ENCODE measurements at places on chromosomes 4 and X.

- no peak for DNase-seq
Measured at GRCh38 chr4:126583509-126583908, 1049.2 kb upstream of the INTU start.

DNA sequence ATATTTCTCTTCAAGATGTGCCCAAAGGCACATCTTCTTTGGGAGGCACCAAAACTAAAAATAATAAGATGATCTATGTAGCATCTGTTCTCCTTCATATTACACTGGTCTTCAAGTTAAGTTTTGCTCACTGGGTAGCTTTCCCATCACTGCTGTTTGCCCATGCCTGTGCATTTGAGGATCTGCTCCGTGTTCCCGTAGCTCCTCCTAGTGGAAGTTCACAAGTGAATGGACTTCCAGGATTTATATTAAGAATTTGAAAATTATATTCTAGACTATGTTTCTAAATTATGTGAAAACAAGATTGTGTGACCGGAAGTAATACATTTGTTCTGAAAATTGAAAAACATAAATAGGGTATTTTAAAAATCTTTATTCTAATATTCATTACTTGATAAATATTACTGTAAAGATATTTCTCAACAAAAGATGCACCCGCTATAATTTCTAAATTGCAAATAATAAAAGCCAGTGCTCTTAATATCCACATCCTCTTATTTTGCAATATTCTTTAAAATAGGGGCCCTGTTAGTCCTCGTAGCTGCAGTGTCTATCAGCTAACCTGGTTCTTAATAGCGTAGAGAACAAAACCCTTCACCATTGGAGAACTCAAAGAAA is 147.7 kb downstream of the RBM46 start:
- no peak for DNase-seq

DNA sequence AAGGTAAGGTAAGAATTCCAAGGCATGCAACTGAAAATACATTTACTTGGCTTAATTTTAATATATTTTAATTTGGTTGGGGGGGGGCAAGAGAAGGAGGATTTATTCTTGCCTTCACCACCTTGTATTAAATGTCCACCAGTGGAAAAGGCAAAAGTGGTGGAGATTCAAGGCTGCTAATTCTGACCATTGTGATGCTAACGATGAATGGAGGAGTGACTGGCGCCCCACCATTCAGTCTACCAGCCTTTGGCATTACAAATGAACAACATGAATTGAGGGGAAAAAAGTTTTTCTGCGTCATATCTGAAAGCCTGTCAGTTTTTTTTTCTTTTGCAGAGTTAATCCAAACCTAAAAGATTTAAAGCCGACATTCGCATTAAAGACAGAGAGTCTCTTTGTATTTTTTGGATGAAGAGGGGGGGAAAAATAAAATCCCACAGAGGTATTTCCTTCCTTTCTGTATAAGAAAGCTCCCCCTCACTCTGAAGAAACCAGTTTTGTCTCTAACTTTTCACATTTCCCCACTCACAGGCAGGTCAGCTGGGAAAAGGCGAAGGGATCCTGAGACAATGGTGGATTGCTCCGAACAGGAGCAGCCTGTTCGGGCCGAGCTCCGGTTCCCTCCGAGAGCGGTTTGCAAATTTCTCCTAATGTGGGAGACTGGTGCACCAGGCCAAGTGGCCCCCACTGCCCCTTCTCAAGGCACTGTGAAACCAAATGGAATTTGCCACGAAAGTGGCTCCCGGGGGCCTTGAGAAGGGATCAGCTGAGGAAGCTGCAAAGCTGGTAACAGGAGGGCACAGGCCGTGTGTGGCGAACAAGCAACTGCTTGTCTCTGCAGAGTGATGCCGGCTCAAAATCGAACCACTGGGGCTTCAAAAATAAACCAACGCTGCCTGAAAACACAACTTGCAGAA is 28.1 kb downstream of the SHISA3 start:
- no peak for DNase-seq

DNA sequence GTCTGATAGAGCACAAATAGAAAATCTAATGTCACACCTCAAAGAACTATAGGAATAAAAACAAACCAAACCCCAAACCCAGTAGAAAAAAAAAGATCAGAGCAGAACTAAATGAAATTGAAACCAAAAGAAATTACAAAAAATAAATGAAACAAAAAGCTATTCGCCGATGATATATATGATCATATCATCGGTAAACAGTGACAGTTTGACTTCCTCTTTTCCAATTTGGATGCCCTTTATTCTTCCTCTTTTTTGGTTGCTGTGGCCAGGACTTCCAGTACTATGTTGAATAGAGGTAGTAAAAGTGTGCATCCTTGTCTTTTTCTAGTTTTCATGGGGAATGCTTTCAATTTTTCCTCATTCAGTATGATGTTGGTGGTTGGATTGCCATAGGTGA is 215.3 kb upstream of the AR start:
- DNase-seq = no peak

DNA sequence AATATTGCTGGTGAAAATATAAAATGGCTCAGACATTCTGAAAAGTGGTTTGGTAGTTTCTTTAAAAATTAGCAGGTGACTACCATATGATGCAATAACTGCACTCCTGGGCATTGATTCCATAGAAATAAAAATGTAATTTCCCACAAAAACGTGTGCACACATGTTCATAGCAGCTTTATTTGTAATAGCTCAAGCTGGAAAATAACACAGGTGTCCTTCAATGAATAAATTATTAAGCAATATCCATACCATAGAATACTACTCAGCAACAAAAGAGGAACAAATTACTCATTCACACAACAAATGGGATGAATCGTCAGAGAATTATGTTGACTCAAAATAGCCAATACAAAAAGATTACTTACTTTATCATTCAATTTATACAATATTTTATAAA is 893.7 kb upstream of the SLIT2 start:
- no peak for DNase-seq

DNA sequence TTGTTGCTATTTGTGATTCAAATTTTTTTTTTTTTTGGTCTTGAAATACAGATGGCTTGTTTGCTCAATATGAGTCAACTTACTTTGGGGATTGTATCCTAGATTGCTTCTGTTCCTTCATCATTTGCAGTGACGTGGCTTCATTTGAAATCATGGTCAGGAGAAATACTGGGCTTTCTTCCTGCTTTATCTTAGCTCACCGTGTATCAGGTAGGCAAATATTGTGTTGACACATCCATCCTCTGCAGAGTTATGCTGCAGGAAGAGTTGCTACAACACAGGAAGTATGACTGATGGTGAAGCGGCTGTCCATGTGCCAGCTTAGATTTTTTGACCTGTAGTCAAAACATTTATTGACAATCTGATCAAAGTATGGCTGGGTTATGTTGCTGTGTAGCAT is 232.2 kb downstream of the C4orf33 start:
- DNase-seq = no peak

- DNase-seq = no peak
Measured at GRCh38 chrX:49761481-49761880, 65.7 kb upstream of the PAGE1 start.

DNA sequence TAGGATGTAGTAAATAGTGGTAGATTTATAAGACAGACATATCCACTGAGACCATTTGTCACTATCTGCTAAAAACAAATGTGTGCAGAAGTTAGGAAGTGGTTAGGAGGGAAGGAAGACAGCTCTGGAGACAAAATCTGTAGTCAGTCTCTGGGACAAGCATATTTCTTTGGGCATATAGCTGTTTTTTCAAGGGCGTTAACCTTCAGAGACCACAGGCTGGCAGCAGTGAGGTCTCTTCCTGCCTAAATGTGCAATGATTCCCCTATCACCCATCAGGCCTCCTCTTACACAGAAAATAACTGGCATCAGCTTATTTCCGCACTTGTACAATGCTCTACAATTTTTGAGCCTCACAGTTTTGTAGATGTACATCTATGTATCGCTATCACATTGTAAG is 6.5 kb downstream of the TMEM150C start:
- no peak for DNase-seq

- no peak for DNase-seq
Measured at GRCh38 chrX:96909291-96909690, 25.6 kb downstream of the RPA4 start.

DNA sequence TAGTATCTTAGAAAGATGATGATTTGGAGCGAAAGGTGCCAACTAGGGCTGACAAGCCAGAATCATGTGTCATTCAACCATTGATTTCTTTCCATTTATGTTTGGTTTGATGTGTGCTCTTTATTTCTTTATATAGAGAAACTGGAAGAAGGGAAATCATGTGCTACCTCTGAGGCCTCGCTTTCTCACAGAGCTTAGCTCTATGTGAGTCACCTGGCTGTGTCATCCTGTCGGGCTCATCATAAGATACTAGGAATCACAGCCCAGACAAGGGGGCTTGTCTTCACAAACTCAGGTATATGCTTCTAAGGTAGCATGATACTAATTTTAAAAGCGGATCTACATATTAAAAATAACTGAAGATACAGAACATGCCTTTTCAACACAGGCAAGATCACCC is 81.7 kb upstream of the GPM6B start:
- no peak for DNase-seq

GRCh38 chr4:183345261-183345660 is 23.0 kb upstream of the CLDN24 start:
- DNase-seq = no peak

DNA sequence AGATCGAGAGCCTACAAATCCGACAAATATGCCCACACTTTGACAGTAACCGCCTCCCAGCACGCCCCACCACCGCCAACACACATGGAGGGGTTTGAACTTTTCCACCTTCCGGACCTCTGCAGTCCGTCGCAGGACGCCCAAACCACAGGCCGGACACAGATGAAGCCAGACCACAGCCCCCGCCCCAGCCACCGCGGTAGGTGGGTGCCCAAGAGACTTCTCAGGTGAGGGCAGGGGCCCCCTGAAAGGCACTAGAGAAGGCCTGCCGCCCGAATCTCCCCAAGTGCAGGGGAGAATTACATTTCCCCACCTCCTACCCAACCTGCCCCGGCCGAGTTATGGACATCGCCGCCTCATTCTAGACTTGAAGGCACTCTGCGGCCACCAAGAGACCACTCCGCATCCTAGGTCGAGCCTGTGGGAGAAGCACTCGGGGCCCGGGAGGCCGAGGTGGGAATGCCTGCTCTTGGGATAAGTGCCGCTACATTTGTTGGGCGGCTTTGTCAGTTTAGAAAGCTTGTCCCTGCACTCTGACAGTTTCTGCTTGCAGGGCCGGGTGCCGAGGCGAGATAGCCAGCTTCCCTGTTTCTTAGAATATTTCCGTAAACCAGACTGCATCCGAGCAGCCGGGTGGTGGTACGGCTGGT is 21.5 kb downstream of the HAND2 start:
- no peak for DNase-seq

DNA sequence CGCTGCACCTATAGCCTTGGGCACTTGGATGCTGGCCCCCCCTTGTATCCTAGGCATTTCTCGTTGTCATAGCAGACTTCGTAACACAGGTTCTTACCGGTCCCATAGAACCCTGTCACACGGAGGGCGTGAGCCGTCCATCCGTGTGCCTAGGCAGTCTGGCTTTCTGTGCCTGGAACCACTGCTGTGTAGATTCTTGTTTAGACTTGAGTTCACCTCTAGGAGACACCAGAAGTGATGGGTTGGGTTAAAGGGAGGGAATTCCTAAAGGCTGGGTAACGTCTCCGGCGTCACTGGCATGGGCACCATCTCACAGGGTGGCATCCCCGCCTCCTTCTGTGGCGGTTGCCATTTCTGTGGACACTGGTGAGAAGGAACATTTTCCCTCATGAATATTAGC is 13.5 kb upstream of the NKX1-1 start:
- DNase-seq = no peak

DNA sequence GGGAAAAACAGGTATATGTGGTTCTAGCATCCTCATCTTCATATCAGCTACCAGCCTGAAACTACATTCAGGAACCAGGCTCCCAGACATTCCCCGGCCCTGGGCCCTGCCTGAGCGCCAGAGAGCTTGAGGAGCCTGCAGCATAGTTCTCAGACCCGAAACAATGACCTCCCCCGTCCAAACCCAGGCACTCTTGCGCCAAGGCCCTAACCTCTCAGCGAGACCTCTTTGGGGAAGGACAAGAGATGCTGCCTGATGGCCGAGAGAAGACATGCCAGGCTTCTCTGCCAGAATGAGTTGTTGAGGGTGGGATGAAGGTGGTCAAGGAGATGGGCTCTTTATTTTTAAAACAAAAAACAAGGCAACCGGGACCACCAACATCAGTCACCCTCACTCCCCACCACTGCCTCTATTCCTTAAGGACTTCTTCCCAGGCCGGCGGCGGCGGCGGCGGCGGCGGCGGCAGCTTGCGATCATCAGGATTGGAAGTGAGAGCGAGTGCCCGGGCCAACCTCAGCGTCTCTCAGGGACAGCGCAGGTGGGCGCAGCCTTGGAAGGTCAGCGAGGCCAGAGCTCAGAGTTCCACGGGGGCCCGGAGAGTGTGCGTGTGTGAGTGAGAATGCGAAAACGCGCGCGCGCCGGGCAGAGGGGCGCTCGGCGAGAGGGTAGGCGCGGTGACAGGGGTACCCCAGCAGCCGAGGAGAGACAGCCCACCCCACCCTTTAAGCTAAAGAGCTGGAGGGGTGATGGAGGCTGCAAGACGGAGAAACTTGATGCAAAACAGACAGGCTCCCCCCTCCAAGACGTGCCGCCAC is 601 bp downstream of the INPP4B start:
- DNase-seq = no peak

GRCh38 chrX:119488749-119489148 is 20.5 kb downstream of the SLC25A5 start:
- DNase-seq = no peak

GRCh38 chr4:184838249-184839074 is 12.7 kb upstream of the ACSL1 start:
- no peak for DNase-seq

DNA sequence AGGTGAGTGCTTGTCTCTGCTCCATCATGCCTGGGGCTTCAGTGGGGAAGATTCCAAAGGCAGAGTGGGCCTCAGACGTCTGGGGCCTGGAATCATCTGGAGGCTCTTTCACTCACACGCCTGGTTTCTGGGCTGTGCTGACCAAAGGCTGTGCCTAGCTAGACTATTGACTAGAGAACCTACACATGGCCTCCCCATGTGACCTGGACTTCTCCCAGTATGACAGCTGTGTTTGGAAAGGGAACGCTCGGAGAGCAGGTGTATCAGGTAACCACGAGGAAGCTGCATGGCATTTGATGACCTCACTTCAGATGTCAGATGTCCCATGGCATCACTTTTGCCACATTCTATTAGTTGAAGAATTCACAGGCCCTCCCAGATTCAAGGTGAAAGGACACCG is 51.0 kb downstream of the ADGRL3 start:
- no peak for DNase-seq

DNA sequence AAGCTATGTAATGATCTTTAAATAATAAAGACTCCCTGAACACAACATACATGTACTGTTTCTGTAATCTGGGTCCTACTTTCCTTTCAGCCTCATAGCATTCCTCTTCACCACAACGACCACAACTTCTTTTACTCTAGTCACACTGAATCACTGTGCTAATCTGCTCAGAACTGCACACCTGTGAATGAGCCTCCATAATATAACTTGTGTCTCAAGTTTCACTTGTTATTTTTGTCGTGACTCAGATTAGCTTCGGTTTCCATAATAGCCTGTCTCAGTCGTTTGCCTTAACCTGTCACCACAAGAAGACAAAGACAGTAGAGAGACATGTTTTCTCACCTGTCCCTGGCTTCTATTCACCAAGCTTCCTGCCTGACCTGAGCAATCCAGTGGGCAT is 61.8 kb downstream of the MAGED1 start:
- DNase-seq = no peak

All from amygdala (tissue), 56 donors.